ENCODE measurements at places on chromosomes 2 and 18. TPM values are rescaled to one million over a fixed set of nuclear protein-coding genes. Genes with fewer than 3 reads are reported as not detected.

Gene SLC23A3
- polyA plus RNA-seq = not detected

- H3K27me3 ChIP-seq = no peaks in the 10 kb centered on the region
- no peak overlapping the region for H3K4me3 ChIP-seq
- no peaks in the 10 kb centered on the region for H3K36me3 ChIP-seq
- DNase-seq = no peak
- H3K4me1 ChIP-seq = peaks cover 8% of the 10 kb centered on the region
Observed at GRCh38 chr2:73084971-73085370, 13.5 kb upstream of the SFXN5 start.

- H3K4me1 ChIP-seq = peaks cover 6% of the 10 kb centered on the region
- no peaks in the 10 kb centered on the region for H3K36me3 ChIP-seq
- no peak overlapping the region for H3K4me3 ChIP-seq
- no peaks in the 10 kb centered on the region for H3K27me3 ChIP-seq
- no peak overlapping the region for H3K27ac ChIP-seq
- no peak for DNase-seq
Observed at GRCh38 chr2:128622371-128622770, 303.7 kb upstream of the HS6ST1 start.

GRCh38 chr2:191250400-191250799 is 5.2 kb downstream of the MYO1B start:
- H3K27me3 ChIP-seq = peaks cover 4% of the 10 kb centered on the region
- no peak for DNase-seq
- no peak overlapping the region for H3K4me3 ChIP-seq
- no peaks in the 10 kb centered on the region for H3K36me3 ChIP-seq
- peaks cover 11% of the 10 kb centered on the region for H3K4me1 ChIP-seq

DNA sequence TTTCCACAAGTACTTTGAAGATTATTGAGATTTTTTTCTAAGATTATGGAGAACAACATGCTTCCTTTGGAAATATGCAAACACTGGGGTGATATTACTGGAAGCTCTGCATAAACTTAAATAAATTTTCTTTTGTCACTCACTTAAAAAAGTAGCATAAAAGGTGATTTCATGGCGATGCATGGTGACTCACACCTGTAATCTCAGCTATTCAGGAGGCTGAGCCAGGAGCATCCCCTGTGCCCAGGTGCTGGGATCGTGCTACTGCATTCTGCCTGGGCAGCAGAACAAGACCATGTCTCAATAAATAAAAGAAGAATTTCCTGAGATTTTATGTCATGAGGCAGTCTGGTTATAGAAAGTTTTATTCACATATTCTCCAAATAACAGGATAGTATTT is 679.1 kb upstream of the CDH2 start:
- no peaks in the 10 kb centered on the region for H3K27me3 ChIP-seq
- H3K27ac ChIP-seq = no peak overlapping the region
- no peaks in the 10 kb centered on the region for H3K36me3 ChIP-seq
- H3K4me3 ChIP-seq = no peak overlapping the region

Gene ALK
- polyA plus RNA-seq = not detected

GRCh38 chr18:1438458-1438910 is 533.8 kb downstream of the ADCYAP1 start:
- H3K4me3 ChIP-seq = no peak overlapping the region
- H3K36me3 ChIP-seq = no peaks in the 10 kb centered on the region
- no peaks in the 10 kb centered on the region for H3K27me3 ChIP-seq
- no peak overlapping the region for H3K27ac ChIP-seq
- DNase-seq = no peak
- no peaks in the 10 kb centered on the region for H3K4me1 ChIP-seq
